Fibroblast of skin of left biceps (primary cell): ENCODE measurements at places on chromosomes 12 and 14.

DNA sequence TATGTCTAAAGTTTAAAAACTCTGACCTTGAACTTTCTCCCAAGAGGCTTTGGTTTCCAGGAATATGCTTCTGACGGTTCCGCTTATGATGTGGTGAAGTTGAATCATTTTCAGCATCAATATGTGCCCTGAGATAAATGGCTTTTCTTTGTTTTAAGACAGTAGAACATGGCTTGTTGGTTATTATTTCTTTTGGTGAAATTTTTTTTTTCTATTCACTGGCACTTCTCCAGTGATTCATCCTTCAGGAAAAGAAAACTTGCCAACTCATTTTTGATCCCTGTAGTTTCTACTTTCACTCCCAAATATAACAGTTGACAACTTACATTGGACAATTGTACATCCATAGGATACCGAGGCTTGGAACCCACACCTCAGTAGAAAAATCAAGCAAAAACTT is 1301.2 kb upstream of the FLRT2 start:
- no peak for DNase-seq

DNA sequence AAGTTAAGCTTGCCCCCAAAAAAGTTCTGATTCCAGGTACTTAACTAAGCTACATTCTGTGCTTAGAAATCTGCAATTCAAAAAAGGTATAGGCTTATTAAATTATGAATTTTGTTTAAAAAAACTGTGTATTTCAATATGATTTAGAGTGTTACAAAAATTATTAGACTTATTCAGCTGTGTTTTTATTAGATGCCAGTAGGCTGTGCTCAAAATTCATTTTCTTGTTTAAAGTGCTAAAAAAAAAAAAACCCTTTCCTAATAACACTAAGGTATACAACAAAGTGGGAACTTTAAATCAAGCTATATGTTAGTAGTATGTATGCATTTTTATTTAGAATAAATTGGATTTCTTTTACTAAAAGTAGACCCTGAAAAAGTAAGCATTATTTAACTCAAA is 25.0 kb downstream of the LRRC9 start:
- no peak for DNase-seq

- DNase-seq: no peak
Observed at GRCh38 chr14:90300611-90301047, 31.1 kb downstream of the NRDE2 start.

GRCh38 chr12:112584266-112584722 is 165.5 kb downstream of the PTPN11 start:
- no peak for DNase-seq

- DNase-seq: no peak
Observed at GRCh38 chr12:49037111-49037946, 18.8 kb upstream of the PRKAG1 start.

DNA sequence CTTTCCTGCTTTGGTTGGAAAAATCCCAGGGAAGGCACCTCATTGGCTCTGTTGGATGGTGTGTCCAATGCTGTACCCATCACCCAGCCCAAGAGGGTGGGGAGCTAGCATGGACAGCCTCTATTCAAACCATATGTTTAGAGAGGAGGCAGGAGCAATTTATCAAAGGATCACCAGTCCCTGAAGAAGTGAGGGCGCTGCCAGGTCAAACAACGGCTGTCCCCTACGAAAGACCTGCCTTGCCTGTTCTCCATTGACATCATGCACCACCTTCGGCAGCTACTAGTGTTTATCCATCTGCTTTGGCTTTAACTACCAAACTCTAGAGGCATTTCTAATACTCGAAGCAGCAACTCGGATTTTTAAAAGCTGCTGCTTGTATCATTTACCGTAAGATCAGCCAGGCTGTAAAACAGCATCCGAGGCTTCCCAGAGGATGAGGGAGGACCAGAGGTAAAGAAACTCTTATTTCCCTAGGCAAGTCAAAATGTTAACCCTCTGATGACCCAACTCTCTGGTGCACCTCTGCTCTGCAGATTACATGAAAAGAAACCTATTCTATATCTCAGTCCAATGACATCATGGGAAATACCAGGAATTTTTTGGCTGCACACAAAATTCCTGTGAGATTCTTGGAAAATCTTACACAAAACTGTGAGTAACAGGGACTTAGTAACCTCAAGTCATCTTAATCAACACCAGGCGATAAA is 720.9 kb upstream of the TBX3 start:
- DNase-seq: peak; percentile 97

DNA sequence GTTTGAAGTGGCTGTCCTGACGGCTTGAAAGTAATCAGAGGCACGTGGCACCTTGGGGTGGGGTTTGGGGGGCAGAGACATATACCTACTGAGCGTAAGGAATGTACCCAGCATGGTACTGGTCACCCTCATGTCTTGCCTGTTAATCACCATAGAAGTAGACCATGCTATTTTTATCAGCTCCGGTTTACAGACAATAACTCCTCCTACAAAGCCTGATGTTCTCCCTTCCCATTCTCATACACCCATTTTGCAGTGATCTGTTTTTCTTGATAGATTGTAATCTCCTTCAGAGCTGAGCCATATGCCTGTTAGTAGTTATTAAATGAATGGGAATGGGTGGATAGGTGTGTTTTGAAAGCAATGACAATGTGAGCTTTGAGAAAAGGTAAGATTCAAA is 10.5 kb downstream of the EVL start:
- no peak for DNase-seq

DNA sequence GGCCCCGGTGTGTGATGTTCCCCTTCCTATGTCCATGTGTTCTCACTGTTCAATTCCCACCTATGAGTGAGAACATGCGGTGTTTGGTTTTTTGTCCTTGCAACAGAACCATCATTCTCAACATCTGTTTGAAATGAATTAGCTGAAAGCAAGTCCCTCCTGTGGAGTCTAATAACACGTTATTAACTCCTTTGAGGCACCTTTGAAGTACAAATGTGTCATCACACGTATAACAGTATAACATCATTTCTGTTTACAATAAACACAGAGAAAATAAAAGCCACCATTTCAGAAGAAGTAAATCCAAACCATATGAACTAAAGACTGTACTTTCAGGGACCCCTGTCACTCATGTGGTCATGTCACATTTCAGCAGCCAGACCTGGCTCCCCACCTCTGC is 198.5 kb downstream of the STXBP6 start:
- no peak for DNase-seq

DNA sequence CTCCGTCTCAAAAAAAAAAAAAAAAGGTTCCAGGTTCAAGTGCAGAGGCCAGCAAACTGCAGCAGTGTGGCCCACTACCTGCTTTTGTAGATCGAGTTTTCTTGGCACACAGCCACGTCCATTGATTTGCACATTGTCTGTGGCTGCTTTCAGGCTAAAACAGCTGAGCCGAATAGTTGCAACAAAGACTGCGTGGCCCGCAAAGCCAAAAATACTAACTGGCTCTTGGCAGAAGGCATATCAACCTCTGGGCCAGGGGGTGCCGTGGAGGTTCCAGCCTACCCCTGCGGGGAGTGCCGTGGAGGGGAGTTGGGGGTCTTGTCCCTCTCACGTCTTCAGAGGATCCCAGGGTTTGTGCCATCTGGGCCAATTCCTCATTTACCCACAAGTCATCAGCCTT is 170.1 kb downstream of the ADGRD1 start:
- no peak for DNase-seq

DNA sequence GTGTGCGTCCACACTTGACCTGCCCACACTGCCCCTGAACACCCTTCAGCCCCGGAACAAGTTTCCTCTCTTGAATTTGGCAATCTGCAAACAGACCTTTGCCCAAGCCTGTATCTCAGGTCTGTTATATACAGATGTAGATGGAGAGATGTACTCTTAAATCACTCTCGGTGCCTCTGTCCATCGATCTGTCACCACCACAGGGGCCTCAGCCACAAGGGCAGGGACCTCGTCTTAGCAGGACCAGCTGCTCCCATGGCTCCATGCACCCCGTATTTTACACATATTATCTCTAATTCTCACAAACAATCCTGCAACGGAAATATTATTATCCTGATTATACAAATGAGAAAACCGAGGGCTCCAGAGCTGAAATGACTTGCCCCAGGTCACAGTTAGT is 313.4 kb downstream of the BCL11B start:
- DNase-seq: no peak

DNA sequence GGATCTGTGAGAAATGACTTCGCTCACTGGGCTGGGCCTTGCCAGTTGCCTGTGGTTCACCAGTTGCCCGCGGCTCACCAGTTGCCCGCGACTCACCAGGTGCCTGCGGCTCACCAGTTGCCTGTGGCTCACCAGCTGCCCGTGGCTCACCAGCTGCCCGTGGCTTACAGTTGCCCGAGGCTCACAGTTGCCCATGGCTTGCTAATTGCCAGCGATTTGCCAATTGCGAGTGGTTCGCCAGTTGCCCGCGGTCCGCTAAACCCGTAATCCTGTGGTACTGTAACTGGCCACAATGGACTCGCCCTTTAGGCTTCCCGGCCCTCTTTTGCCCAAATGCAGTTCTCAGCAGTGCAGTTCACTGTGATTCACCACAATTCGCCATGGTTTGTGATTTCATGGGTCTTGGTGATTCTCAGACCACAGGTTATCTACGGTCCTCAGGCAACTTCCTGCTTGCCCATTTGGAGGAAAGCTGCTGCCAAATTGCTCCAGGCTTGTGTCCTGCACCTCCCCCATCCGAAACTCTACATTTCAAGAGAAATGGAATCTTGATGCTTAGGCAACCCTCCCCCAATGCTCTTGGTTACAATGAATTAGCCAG is 15.0 kb upstream of the MEG3 start:
- no peak for DNase-seq

GRCh38 chr12:82874945-82875344 is 188.2 kb downstream of the TMTC2 start:
- DNase-seq: no peak

GRCh38 chr14:64200170-64200569 is 94.0 kb downstream of the ESR2 start:
- no peak for DNase-seq

- no peak for DNase-seq
Observed at GRCh38 chr12:93727195-93727811, 50.1 kb downstream of the CRADD start.

- no peak for DNase-seq
Observed at GRCh38 chr14:57567220-57567619, 73.6 kb upstream of the CCDC198 start.

- DNase-seq: no peak
Observed at GRCh38 chr14:99233222-99234035, 38.6 kb downstream of the BCL11B start.

GRCh38 chr12:67514502-67514901 is 134.0 kb upstream of the DYRK2 start:
- no peak for DNase-seq

GRCh38 chr12:54404061-54405004 is 14.7 kb downstream of the ITGA5 start:
- DNase-seq: no peak

GRCh38 chr12:128423205-128423604 is 156.2 kb downstream of the TMEM132C start:
- no peak for DNase-seq

- no peak for DNase-seq
Observed at GRCh38 chr14:61704554-61704953, 9.2 kb downstream of the HIF1A start.

GRCh38 chr12:70823182-70823976 is 97.2 kb downstream of the PTPRR start:
- DNase-seq: no peak

- DNase-seq: peak; percentile 26
Observed at GRCh38 chr12:132422381-132423043, 67.4 kb upstream of the FBRSL1 start.

DNA sequence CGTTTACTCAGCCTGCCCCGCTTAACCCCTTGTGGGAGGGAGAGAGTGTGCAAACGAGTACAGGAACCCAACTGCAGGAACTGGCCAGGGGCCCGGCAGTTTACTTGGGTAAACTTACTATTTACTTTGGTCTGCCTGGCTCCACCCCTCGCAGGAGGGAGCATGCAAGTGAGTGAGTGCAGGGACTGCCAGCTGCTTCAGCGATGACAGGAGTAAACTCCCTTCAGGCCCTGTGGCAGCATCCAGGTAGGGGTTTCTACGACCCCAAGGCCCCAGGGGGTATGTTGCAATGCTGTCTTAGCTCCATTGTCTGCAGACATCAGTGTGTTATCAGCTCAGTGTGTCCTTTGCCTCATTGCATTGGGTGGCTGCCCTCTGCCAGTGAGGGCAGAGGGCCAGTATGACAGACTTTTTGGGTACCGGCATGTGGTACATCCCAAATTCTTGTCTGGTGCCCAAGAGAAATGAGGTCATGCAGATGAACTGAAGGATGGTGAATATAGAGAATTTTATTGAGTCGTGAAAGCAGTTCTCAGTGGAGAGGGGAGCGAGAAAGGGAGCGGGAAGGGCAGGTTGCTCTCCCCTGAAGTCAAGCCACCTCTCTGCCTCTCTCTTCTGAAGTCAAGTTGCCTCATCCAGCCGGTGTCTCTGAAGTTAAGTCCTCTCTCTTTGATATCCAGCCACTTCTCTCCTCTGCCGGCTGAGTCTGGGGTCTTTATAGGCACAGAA is 181.8 kb downstream of the FUT8 start:
- no peak for DNase-seq

DNA sequence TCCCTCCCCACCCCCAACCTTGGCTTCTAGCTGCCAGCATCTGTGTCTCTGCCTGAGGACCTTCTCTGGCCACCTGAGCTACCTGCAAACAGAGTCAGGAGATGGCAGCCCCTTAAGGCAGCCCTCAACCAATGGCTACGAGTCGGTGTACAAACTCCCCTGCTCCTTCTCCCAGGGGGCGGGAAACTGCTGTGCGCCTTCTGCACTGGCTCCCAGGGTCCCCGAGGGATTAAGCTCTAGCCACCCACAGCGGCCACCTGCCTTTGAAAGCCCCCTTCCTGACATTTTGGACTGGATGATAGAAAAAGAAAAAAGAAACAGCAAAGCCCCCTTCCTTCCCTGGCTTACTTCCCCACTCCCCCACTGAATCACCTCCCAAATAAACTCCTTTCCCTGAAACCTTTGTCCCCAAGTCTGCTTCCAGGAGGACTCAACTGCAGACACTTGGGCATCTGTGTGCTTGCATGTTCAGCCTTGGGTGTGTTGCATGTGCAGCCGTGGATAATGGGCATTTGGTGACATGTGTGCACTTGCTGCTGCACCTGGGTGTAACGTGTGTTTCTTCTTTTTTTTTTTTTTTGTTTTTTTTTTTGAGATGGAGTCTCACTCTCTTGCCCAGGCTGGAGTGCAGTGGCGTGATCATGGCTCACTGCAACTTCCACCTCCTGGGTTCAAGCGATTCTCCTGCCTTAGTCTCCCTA is 6.0 kb downstream of the SDS start:
- DNase-seq: no peak

- DNase-seq: no peak
Observed at GRCh38 chr14:23562822-23563472, 4.6 kb downstream of the AP1G2 start.

DNA sequence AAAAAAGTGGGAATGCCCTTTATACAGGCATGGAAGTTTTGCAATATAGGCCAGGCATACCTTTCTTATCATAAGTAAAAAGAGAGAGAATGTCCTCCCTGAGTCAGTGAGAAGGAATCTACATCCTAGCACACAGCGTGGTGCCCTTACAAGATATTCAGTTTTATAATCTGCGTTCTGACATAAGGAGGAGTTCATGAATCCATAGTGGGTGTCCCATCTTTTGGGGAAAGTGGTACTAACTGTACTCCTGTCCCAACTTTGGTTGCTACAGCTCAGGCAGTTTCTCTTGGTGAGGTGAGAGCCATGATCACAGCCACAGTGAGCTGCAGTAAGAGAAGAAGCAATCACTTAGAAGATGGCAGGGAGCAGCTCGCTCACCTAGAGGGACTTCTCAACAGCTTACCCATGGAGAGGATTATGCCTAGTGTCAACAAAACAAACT is 332.9 kb downstream of the BCAT1 start:
- DNase-seq: no peak
